Renal cortical epithelial cell (primary cell): ENCODE measurements at places on chromosomes 2 and 18.
A peak's percentile ranks its signal among the peaks of the same experiment; 100 is the strongest.

GRCh38 chr2:60353863-60354262 is 199.6 kb downstream of the BCL11A start:
- DNase-seq: no peak

DNA sequence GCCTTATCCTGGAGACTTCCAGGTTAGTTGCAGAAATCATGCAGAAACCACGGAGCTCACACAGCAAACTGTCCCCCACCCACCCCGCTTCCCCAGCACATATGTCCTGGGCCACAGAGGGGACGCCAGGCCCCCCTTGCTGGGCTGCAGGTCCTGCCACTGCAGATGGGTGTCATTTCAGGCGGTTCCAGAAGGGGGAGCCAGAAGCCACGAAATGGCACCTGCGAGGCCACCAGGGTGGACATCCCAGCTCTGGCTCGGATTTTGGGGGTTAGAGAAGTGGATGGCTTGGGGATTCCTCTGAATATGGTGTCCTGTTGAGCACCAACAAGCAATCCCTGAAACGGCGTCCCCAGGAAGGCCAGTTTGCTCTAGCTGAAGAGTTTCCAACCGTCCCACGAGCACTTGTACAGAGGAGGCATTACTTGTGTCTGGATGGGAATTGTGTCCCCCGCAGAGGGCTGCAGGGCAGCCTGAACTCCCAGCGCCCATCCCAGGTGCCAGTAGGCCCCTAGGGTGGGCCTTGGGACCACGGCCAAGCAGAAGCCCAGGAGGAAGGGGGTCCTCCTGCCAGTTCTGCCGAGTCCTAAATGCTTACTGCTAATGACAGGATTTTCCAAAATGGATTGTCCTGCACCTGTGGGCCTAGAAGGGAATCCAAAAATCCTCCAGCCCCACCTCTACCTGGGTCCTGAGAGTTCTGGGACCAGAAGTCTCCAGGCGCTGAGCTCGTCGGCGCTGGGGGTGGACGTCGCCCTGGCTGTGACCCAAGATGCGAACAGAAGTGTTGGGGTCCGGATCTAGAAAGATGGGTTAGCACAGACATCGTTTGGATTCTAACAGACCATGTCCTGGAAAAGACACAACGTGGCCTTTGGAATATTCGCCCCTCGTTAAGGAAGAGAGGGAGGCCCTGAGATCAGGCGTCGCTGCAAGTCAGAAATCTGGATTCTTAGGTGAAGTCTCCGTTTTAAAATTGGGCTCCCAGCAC is 14.6 kb upstream of the NFATC1 start:
- no peak for DNase-seq

DNA sequence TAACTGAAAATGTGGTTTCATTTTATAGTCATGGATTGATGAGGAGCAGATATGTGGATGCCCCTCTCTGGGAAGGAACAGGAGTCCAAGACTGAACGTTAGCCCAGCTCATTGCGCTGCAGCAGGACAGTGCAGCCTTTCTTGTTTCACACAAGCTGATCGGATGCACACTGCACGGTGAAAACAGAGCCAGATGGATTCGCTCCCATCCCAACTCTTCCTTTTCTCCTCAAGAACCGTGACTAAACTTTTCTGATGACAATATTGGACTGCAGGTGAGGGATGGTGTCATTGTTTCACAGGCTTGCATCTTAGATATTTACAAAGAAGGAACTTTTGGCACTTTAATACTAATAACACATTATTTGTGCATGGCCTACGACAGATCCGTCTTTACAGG is 33.8 kb upstream of the COPS8 start:
- DNase-seq: no peak

GRCh38 chr2:85133751-85134254 is 611 bp downstream of the TCF7L1 start:
- no peak for DNase-seq

DNA sequence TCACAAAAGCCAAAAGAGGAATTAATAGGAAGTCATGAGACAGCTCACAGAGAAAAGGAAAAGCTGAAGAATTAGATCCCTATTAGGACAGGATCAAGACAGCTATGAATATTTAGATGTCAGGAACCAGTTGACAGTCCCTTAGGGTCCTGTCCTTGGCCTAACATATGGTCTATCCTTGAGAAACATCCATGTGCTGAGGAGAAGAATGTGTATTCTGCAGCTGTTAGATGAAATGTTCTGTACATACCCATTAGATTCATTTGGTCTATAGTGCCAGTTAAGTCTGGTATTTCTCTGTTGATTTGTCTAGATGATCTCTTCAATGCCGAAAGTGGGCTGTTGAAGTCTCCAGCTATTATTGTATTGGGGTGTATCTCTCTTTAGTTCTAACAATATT is 37.6 kb upstream of the SLC40A1 start:
- DNase-seq: no peak

- DNase-seq: peak; percentile 42
Measured at GRCh38 chr2:227153758-227154486, 10.1 kb downstream of the COL4A4 start.

GRCh38 chr2:203025592-203025991 is 10.9 kb downstream of the NBEAL1 start:
- DNase-seq: no peak

- DNase-seq: no peak
Measured at GRCh38 chr2:15348045-15348444, 213.1 kb downstream of the NBAS start.

GRCh38 chr2:49296107-49296867 is 142.0 kb upstream of the FSHR start:
- no peak for DNase-seq

- no peak for DNase-seq
Measured at GRCh38 chr18:13474907-13475545, 251.3 kb downstream of the FAM210A start.

DNA sequence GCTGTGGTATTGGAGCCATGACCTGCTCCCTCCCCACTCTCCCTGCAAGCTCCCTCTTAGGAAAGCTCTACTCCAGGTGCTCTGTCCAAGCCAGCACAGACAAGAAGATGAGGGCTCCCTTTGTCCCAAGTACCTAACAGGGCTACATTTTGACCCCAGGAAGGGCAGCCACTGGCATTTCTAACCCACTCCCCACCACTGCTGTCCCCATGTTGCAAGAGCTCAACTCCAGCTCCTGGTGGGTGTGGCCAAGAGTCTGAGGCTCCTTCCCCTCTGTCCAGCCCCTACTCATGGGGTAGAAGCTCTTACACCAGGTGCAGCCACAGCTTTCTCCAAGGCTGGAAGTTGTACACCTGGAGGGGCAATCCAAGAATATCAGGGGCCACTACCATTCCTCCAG is 127.0 kb upstream of the NPAS2 start:
- no peak for DNase-seq

DNA sequence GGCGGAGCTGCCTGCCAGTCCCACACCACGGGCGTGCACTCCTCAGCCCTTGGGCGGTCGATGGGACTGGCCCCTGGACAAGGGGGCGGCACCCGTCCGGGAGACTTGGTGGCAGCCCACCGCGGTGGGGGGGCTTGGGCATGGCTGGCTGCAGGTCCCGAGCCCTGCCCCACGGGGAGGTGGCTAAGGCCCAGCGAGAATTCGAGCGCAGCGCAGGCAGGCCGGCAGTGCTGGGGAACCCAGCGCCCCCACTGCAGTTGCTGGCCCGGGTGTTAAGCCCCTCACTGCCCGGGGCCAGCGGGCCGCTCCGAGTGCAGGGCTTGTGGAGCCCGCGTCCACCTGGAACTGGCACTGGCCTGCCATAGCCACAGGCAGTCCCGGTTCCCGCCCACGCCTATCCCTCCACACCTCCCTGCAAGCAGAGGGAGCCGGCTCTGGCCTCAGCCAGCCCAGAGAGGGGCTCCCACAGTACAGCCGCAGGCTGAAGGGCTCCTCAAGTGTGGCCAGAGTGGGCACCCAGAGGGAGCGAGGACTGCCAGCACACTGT is 742.9 kb upstream of the DDX18 start:
- DNase-seq: no peak

GRCh38 chr18:77108001-77108692 is 24.4 kb downstream of the MBP start:
- DNase-seq: peak; percentile 77

- no peak for DNase-seq
Measured at GRCh38 chr2:126381091-126381490, 274.9 kb upstream of the GYPC start.

DNA sequence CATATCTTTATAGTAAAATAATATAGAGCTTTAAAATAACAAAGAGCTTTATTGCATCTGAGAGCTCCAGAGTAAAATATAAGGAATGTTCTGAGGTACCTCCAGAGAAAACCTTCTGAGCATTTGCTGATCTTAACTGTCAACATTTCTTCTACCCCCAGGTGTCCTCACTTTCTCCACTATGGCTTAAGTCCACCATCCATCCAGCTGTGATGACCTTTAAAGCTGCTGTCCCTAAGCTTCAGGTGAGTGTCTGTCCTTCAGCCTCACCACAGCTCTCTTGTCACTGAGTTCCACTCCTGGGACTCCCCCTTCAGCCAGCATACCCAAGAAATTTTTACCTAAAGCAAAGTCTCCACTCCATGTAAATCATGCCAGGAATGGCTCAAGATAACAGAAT is 137.9 kb downstream of the MYO5B start:
- no peak for DNase-seq

- DNase-seq: no peak
Measured at GRCh38 chr2:136441979-136442714, 323.2 kb upstream of the THSD7B start.

- no peak for DNase-seq
Measured at GRCh38 chr2:85794491-85795121, 40.8 kb downstream of the ATOH8 start.

GRCh38 chr2:120398051-120398995 is 52.4 kb downstream of the INHBB start:
- DNase-seq: peak; percentile 64

GRCh38 chr2:187266147-187266546 is 181.9 kb downstream of the CALCRL start:
- no peak for DNase-seq

DNA sequence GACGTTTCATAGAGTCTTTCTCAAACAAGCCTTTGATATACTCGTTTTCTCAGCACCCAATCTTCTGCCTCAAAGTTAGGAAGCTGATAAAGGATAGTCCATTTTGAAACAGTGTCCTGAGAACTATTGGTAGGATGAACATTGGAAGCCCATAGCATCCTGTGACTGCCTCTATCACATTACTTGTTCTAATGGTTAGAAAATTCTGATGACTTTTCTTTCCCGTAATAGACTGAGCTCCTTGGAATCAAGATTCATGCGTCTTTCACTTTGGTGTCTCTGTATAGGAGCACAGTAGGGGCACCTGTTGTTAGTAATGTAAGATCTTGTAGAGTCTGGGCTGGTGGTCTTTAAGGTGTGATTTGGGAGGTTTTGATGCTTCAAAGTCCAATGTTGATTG is 87.1 kb downstream of the SETBP1 start:
- no peak for DNase-seq

DNA sequence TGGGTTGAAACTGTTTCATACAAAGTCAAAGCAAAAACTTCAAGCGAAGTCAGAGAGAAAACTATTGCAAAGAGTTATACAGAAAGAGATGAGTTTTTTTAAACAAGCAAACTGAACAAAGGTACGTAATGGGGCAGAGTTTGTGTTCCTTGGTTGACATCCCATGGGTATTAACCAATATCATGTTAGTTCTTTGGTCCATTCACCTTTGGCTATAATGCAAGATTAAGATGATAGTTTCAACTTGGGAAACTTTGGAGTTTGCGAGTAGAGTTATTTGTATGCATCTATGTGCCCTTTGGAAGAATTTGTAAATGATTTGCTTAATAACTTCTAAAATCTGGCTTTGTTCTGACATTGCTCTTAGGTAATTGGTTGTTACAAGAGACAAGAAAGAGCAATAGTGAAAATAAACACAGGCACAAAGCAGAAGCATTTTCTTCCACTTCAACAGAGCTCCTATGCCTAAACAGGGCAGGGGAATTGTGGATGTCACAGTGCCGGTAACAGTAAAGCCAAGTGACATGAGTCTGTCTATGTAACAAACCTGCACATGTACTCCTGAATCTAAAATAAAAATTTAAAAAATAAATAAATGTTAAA is 936.1 kb downstream of the SUCLG1 start:
- no peak for DNase-seq

- no peak for DNase-seq
Measured at GRCh38 chr18:70078106-70078505, 127.4 kb downstream of the RTTN start.

DNA sequence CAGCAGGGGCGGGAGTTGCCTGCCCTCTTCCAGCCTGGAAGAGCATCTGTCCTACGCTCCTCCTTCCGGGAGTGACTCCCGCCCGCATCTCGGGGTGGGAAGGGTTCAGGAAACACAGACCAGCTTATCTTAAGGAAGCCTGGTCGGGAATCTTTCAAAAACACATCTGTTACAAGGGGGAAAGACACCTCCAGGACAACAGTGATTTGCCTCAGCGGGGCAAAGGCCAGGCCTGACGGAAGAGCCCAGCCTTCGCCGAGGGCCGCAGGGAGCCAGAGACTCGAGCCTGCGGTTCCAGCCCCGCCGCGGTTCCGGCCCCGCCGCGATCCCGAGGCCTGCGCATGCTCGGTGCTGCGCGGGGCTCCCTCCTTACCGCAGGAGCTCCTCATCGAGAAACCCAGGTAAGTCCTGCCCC is 38.1 kb upstream of the TGIF1 start:
- no peak for DNase-seq
